ENCODE measurements at places on chromosomes 2 and 18.

GRCh38 chr2:195520671-195521155 is 136.3 kb upstream of the SLC39A10 start:
- no peak for DNase-seq

DNA sequence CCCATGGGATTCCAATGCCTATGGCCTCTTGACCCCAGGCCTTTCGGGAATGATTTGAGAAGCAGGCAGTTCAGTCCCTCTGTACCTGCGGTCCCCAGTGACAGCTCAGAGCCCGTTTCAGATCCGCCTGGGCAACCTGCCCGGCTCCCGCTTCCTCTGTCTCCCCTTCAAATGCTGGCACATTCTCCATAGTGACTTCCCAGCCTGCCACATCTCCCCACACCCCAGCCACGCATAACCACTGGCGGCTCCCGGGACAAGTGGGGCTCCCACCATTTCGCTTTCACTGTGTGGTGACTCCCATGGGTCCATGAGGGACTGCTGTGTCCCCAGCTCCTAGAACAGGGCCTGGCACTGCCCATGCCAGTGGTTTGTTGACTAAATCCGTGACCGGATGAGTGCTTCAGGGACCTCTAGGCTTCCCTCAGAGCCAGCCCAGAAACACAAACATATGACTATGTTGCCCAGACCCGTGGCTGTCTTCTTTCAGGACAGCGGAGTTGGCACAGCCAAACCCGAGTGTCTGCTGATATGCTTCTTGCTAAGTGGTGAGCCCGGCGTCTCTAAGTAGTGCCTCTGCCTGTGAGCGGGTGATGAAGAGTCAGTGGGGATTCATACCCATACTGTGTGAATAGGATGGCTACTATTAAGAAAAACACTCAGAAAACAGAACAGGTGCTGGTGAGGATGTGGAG is 91.2 kb downstream of the GLI2 start:
- no peak for DNase-seq

DNA sequence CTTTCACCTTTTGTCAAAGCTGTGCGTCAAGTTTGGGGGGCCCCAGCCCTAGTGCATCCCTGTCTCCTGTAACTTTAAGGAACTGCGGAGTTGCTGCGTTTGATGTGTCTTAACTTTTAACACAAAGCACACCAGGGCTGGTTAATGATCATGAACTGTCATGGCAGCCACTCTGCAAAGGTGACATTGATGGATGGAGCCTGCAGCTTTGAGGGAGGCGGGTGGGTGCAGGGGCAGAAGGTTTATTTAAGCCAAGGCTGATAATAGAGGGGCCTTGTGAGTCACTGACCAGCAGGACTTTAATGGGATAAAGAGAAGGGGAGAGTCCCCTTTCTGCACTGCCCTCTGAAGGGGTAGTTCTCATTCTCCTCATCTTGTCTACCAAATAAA is 190.2 kb upstream of the GATA6 start:
- no peak for DNase-seq

- no peak for DNase-seq
Measured at GRCh38 chr2:133755480-133756300, 187.4 kb upstream of the NCKAP5 start.

- no peak for DNase-seq
Measured at GRCh38 chr2:12498704-12499103, 218.0 kb upstream of the TRIB2 start.

DNA sequence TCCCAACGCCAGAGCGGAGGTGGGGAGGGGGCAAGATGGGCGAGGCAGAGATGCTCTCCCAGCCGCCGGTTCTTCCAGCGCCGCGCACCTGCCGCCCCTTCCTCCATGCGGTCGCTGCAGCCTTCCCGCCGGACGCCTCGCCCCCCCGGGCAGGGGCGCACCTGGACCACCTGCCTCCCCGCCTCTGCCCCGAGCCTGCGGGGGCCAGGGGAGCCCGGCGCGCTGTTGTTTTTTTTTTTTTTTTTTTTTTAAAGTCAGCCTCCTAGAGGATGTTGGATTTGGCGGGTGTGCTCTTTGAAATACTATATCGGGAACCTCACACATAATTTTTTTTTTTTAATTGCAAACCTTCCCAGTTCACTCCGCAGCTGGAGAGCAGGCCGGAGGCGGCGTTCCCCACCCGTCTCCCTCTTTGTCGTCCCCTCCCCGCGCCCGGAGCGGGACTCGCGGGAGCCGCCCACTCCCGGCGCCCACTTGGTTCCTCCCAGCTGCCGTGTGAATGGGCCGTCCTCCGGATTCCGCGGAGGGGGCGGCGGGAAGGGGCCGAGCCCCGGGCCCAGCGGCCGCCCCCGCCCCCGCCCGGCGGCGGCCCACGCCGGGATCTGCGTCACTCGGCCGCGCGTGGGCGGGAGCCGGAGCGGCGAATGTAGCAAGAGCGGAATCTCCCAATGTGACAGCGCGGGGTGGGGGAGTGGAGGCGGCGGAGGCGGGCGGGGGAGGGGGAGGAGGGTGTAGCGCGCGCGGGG is 421 bp upstream of the NAB1 start:
- DNase-seq: peak; percentile 92

- no peak for DNase-seq
Measured at GRCh38 chr2:33392366-33392765, 84.1 kb upstream of the RASGRP3 start.

DNA sequence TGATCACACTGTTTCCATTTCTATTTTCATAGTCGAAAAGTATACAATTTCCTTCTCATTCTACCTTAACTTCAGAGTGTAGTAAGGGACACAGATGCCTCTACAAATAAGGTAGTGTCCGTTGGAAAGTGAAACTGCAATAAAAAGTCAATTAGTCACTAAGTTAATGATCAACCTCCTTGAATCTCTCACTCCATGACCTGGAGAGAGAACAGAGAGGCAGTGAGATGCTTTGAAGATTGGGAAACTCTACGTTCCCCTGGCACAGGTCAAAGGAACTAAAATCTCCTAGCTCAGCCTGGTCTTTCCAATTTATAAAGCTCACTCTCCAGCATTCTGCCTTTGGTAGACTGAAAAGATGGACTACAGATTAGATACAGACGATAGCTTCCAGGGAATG is 153.8 kb upstream of the ACAA2 start:
- DNase-seq: no peak

GRCh38 chr2:160924936-160925353 is 235.3 kb upstream of the TANK start:
- DNase-seq: no peak

DNA sequence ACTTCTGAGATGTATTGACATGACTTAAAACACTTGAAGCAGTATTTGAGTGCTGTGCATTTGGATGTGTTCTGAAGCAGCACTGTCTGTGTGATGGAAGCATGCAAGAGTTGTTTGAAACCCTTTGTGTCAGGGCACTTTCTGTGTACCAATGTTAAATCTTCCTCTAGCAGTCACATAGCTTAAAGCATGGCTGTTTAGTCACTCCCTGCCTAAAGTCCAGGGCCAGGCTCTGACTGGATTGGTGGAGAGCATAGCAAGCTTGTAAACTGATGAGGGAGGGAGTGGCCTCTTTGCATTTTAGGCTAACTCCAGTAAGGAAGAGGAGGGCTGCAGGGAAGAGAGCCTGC is 73.5 kb downstream of the MYO1B start:
- no peak for DNase-seq

- DNase-seq: no peak
Measured at GRCh38 chr2:103363639-103364038, 601.8 kb downstream of the TMEM182 start.

DNA sequence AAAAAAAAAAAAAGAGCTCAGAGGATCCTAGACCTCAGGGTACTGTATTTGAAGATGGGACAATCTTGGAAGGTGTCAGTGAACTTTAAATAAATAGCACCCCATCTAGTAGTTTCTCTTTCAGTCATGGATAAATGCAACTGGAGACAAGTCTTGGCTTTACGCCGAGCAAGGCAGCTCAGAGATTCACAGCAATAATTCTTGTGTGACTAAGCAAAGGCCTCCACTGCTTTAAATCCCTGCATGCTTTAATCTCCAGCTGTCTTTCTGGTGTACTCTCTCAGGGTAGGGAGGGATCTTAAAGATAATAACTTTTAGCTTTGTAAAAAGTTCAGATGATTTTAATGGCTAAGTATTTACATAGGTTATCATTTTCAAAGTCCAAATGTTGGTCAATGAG is 36.3 kb downstream of the NRXN1 start:
- DNase-seq: no peak

- DNase-seq: peak; percentile 91
Measured at GRCh38 chr2:197310271-197310985, at the start of gene ANKRD44. Gene ANKRD44 (minus strand): TSS chr2:197310780. CDS start chr2:197310604, 176 bp downstream.

- DNase-seq: peak; percentile 86
Measured at GRCh38 chr2:38959938-38960608, 70.4 kb downstream of the ARHGEF33 start.

GRCh38 chr2:122156176-122156890 is 400.9 kb downstream of the TSN start:
- DNase-seq: peak; percentile 51

GRCh38 chr2:128384956-128385355 is 66.3 kb upstream of the HS6ST1 start:
- DNase-seq: peak; percentile 34

- DNase-seq: no peak
Measured at GRCh38 chr18:45221363-45221762, 393.9 kb upstream of the SLC14A2 start.

- no peak for DNase-seq
Measured at GRCh38 chr2:30336084-30336483, 104.8 kb downstream of the LBH start.

GRCh38 chr18:23547846-23548245 is 38.5 kb downstream of the NPC1 start:
- DNase-seq: no peak

GRCh38 chr2:72191441-72191840 is 43.8 kb upstream of the CYP26B1 start:
- DNase-seq: no peak

- no peak for DNase-seq
Measured at GRCh38 chr2:237296756-237297155, 117.2 kb downstream of the COL6A3 start.

GRCh38 chr2:171490577-171490976 is 31.7 kb upstream of the CYBRD1 start:
- no peak for DNase-seq

DNA sequence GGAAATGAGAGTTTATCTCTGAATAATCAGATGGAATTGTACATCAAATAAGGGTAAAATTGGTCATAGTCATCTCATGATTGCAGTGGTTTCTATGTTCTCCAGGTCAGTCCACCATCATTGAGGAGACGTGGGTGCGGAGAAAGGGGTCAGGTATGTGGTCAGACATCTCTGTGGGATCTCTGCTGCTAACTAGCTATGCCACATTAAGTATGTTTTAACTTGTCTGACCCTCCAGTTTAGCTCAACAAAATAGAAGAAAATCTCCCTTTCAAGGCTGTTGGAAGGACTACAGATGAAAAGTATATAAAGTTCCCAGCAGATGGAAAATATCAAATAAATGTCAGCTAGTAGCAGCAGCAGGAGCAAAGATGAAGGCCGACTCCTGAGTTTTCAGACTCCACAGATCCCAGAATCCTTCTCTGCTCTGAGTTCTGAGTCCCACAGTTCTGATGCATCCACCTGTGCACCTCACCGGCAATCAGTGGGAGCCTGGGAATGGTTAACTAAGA is 106.6 kb upstream of the CYP1B1 start:
- DNase-seq: no peak

GRCh38 chr2:9282128-9283112 is 75.8 kb downstream of the ASAP2 start:
- DNase-seq: no peak

DNA sequence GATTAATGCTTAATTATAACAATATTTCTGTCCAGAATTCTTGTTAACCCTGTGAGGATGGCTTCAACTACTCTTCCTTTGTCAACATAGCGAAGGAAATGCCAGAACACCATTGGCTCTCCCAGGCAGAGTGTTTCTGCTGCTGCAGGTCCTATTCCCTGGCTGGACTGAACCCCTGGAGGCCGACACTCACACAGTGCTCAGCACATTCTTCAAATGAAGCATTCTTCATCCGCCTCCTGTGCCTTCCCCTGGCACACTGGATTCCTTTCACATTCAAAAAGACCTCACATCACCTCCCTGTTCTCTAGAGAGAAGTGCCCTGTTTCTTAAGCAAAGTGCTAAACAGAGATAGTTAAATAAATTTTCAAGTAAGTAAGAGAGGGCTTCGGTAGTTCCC is 187.3 kb upstream of the MSH6 start:
- no peak for DNase-seq

GRCh38 chr2:225590932-225591331 is 191.4 kb downstream of the NYAP2 start:
- no peak for DNase-seq

DNA sequence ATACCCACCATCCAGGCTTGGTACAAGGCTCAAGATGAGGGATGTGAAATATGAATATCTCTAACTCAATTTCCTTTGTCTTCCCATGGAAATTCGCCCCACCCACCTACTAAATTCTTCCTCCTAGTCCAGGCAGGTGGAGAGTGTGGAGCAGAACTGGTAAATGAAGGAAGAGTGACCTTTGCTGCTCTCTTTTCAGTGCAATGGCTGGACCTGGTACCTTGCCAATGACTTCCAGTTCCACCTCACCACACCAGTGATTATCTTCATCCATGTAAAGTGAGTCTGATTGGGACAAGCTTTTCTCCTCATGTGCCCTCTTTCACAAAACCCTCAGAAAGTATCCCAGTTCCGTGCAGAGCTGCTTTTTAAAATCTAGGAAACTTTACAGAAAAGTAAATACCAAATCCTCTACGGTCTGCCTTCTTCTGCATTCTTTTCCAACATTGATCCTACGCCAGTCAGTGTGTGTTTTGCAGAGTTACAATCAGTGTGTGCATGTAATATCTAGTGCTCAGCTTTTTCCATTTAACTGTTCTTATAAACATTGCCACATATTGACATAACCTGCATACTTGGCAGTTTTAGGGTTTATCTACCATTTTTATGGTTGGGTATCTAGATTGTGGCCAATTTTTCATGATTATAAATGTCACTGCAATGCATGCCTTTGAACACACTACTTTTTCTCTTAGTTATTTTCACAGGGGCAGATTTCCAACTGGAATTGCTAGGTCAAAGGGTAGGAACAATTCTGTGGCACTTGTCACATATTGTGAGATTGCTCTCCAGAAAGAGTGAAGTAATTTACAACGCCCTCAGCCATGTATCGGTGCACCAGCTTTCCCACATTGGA is 86.5 kb upstream of the SEC11C start:
- peak; percentile 25 for DNase-seq

- DNase-seq: no peak
Measured at GRCh38 chr2:177053038-177053437, 159.6 kb upstream of the HNRNPA3 start.

- no peak for DNase-seq
Measured at GRCh38 chr2:149169656-149170055, 131.2 kb downstream of the LYPD6B start.

Data from right forelimb (tissue), 1 donor.